ENCODE measurements at places on chromosomes 2 and 18.

- DNase-seq: no peak
These were observed 5.1 kb upstream of the DGUOK start for GRCh38 chr2:73921581-73921980.

DNA sequence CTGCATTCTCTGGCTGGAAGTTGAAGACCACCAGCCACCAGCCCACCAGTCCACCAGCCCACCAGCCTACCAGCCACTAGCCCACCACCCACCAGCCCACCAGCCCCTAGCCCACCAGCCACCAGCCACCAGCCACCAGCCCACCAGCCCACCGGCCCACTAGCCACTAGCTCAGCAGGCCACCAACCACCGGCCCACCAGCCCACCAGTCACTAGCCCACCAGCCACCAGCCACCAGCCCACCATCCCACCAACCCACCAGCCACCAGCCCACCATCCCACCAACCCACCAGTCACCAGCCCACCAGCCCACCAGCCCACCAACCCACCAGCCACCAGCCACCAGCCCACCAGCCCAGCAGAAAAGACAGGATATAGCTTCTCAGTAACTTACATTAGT is 18.6 kb upstream of the TMEM131 start:
- DNase-seq: no peak

- no peak for DNase-seq
These were observed 18.6 kb upstream of the KLHL30 start for GRCh38 chr2:238119756-238120462.

DNA sequence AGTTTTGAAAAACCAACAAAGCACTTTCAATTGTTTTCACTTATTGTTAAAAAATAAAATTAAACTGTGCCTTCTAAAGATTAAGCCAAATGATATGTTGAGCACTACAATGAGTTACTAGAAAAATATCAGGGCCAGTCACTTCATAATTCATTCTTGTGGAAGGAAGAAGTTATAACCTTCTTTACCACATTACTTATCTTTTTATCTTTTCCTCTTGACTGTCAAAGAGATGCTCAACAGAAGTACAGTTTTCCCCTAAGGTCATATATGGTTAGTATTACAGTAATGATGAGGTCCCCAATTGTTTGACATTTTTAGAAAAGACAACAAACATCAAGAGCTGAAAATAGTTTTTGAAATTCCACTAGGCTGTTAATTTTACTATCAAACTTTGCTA is 9.4 kb downstream of the PELI1 start:
- no peak for DNase-seq

DNA sequence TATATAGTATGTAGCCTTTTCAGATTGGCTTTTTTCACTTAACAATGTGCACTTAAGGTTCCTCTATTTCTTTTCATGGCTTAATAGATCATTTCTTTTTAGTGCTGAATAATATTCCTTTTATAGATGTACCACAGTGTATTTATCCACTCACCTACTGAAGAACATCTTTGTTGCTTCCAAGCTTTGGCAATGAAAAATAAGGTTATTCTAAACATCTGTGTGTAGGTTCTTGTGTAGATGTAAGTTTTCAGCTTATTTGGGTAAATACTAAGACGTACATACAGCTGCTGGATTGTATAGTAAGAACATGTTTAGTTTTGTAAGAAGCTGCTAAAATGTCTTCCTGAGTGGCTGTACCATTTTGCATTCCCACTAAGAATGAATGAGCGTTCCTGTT is 68.3 kb upstream of the RASGRP3 start:
- no peak for DNase-seq

Data from NCI-H1694 treated with DMSO at 0.1 percent for 48 hours (cell line).